NCI-H1694 (cell line): ENCODE measurements at places on chromosomes 6 and 20.
A peak's percentile ranks its signal among the peaks of the same experiment; 100 is the strongest.

GRCh38 chr6:169957351-169957963, 206.0 kb downstream of the ERMARD start:
- DNase-seq, result no peak

DNA sequence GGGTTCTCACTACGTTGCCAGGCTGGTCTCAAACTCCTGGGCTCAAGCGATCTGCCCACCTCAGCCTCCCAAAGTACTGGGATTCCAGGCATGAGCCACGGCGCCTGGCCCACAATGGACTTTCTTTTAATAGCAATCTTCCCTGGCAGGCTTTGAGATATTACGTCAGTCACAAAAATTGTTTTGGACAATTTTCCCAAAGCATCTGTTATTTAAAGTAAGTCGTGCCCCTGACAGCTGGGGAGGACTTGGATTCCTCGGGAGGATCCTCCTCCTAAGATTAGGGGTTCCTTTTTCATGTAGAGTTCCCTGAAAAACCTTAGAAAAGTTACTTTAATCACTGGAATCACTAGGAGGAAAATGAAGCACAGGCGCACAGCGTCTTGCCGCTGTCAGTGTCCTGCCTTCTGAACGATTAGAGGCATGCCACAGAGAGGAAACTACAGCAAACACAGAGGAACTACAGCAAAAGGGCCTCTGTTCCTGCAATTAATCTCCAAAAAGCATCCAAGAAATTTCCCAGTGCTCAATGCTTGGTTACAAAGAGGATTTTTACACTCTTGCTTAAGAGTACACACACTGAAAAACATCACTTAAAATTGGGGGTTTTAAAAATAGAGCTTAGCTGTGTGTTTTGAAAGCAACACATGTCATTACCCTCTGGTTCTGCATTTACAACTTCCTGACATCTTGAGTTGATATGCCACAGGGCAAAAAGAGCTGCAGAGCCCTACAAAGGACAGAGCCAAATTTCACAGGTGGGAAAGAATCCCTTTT, 4.5 kb downstream of the ACSS1 start:
- DNase-seq, result peak; percentile 16

DNA sequence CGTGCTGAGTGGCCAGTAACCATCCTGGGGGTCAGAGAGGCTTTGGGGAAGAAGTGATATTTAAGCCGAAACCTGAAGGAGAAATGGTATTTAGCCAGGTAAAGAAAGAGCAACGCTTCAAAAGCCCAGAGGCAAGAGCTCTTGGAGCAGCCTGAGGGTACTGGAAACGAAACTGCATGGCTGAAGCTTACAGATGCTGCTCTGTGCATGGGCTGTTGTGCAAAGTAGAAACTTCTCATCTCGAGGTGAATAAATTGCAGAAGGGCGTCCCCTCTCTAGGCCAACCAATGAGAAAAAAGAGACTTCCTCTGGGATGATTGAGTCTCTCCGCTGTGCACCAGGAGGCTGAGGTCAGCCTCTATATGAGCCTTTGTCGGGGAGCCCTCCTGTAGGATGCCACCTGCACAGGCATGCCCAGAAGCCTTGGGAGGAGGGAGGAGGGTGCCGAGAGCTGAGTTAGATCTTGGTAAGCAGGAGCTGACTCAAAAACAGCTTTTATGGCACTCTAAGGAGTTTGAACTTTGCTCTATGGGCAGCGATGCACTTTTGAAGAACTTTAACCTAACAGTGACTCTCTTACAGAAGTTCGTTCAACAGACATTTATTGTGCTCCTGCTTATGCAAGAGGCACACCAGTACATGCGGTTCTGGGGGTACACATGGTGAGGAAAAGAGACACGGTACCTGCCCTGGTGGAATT, 61.6 kb upstream of the EDN1 start:
- DNase-seq, result no peak

- DNase-seq, result no peak
These were observed 4.3 kb downstream of the CCDC167 start for GRCh38 chr6:37495244-37495934.

- peak; percentile 28 for DNase-seq
These were observed 90.0 kb upstream of the IFNGR1 start for GRCh38 chr6:137309078-137309762.

GRCh38 chr20:23078351-23079015, 7.6 kb downstream of the CD93 start:
- DNase-seq, result no peak

DNA sequence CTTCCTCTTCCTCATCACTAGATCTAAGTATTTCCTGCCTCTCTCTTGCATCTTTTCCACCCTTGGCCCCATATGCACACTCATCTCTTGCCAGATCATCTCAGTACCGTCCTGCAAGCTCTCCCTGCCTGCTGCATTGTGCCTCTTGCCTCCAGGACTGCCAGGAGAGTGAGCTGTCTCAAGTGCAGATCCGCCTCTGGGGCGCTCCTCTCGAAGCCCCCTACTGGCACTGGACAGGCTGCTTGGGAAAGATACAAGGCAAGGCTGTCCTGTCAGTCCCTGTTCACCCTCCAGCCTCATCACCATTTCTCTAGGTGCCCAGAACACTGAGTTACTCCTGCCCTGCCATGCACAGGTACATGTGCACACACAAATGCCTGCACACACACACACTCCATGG, 10.2 kb downstream of the SYNDIG1 start:
- DNase-seq, result no peak

DNA sequence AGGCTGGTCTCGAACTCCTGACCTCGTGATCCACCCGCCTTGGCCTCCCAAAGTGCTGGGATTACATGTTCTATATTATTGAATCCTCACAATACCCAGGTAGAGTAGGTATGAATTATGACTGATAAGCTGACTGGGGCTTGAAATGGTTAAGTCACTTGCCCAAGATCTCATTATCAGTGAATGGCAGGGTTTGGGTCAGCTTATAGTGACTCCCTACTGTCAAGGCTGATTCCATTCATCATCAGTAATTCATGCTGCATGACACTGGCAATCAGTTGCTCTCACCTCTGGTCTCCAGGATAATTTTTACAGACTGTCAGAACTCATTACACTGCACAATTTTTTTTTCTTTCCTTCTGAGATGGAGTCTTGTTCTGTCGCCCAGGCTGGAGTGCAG, 127.6 kb downstream of the KIF13A start:
- DNase-seq, result no peak

DNA sequence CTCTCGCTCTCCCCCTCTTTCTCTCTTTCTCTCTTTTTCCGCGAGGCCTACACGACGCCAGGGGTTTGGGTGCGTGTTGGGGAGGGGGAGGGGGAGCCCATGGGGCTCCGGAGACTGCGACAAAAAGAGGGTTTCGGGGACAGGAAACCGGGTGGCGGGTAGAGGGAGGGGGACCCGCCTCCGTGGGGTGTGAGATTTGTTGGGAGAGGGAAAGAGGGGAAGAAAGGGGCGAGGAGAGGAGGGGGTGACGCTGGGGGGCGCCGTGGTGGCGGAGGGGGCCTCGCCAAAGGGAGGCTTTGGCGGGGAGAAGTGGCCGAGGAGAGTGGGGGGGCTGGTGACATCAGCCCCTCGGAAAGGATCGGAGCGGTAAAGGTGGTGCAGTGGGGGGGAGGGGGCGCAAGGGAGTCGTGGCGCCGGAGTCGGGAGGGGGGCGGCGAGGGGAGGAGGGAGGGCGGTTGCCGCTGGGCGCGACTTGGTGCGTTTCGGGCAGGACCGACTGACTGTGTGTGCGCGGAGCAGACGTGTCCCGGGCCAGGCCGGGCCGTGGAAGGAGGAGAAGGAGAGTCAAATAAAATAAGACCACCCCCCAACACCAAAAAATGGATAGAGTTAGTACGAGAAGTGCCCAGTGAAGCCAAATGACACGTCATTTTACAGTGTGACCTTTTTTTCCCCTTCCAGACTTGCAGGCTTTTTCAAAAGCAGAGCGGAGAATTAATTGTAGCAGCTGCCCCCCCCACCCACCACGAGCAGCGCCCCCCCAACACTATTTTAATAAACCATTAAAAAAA, 39.8 kb downstream of the GNAS start:
- DNase-seq, result peak; percentile 37

DNA sequence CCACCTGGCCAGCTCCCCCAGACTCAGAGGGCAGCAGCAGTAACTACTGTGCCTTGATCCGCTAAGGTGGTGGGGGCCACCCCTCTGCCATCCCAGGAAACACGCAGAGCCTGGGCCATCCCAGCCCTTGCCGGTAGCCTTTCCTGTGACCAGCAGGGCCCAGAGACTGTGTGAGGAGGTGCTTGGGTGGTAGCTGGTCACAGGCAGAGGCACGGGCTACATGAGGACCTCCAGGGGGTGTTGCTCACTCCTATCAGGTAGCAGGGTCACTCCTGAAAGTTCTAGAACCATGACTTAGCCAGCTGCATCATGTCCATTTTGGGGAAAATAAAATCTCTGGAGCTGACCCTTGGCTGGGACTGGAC, 22.8 kb downstream of the PCMTD2 start:
- DNase-seq, result no peak

- DNase-seq, result no peak
These were observed 31.8 kb downstream of the GLP1R start for GRCh38 chr6:39080246-39080875.

GRCh38 chr6:55496201-55496600, 82.8 kb downstream of the HMGCLL1 start:
- no peak for DNase-seq

DNA sequence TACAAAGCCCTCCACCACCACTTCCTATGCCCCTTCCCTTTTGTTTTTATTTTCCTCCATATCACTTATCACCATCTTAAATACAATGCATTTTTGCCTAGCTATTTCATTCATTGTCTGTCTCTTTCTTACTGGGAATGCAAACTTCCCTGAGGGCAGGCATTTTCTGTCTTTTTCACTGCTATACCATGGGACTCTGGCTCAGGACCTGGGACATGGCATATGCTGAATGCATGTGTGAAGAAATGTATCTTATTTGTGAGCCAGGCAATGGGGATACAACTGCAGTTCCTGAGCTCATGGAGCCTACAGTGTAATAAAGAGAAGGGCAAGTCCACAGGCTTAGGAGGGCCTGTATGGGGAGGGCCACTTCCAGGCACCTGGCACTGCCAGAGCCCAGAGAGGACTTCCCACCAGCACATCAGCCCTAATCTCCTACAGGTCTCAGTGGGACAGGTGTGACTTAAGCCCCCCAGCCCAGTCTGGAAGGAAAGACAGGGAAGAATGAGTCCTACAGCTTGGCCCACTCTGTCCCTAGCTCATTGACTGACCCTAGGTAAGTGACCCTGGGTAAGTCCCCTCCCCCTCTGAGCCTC, 43.2 kb downstream of the TFEB start:
- DNase-seq, result no peak

GRCh38 chr20:14333721-14334120, 3.7 kb downstream of the FLRT3 start:
- DNase-seq, result no peak

DNA sequence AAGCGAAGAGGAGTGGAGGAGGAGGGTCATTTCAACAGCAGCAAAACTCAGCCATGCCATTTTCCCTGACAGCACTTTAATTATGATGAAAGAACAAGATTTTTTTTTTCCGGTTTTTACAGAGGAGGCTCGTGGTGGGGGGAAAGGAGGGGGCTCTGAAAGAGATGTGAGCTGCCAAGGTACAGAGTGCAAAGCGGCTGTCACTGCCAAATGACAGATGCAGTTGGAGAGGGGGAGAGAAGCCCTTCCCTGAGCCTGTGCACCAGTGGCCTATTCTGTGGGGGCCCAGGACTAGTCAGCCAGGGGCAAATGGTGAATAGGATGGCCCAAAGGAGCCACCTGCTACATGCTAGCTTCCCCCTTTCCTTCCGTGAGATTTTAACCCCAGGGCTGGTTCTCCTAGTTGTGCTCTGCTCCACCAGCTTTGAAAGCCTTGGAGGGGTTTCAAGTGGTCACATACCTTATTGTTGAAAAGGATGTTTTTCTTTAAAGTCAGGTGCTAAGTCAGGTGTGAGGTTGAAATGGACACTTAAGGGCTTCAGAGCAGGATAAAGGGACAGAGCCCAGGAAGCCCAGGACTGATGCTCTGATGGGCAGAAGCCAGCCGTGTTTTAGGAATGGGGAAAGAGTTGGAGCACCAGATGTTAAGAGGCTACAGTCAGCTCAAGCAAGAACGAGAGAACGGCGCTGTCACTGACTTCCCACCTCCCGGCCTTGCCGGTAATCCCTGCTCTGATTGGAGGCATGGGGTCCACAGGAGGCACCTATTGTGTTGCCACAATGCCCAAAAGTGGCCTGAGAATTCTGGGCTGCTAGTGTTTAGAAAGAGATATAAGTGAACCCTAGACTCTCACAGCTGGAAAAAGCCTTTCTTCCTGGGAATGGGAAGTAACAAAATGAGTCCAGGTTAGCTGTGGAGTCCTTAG, 24.8 kb downstream of the GNAS start:
- no peak for DNase-seq

GRCh38 chr20:39605908-39606307, 643.8 kb downstream of the DHX35 start:
- no peak for DNase-seq
